ENCODE measurements at places on chromosomes 4 and X.

GRCh38 chr4:109649872-109650271 is 53.4 kb downstream of the CASP6 start:
- DNase-seq, result no peak

DNA sequence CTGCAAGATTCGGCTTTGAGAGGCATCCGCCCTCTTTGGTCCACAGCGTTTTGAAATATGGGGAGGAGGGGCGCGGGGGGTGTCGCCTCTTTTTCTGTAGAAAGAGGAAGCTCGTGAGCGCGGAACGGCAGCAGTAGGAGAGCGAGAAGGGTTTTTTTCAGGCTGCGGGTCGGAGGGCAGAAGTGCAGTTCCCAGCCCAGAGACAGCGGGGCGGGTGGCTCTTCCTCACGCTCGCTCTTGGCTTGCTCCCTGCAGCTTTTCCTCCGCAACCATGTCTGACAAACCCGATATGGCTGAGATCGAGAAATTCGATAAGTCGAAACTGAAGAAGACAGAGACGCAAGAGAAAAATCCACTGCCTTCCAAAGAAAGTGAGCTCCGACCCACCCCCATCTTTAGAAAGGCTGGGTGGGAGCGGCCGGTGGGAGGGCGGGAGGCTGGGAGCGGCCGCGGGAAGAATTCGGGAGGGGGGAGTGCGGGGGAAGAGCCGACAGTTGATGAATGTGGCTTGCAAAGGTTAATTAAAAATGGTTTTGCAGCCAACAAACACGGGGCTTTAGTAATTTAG is 1.2 kb downstream of the TMSB4X start:
- DNase-seq, result no peak

DNA sequence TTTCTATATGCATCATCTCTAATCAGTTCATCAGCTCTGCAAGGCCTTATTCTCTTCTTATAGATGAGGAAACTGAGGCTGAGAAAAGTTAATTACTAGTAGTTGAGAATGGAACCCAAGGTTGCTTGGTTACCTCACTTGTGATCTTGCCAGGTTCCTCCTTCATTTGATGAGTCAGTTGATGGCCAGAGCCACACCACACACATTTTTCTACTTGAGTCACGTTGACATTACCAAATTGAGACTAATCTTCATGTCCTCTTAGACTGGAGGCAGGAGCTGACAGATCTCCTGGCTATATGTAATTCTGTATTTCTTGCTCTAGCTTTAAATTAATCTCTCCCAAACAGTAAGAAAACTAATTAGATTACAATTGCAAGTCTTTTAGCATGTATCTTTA is 428.4 kb downstream of the AFF2 start:
- DNase-seq, result no peak

- DNase-seq, result no peak
Observed at GRCh38 chr4:178838776-178839175, 1396.5 kb upstream of the AGA start.

- no peak for DNase-seq
Observed at GRCh38 chr4:23903859-23904438, 14.1 kb upstream of the PPARGC1A start.
